SHP77 (cell line): ENCODE measurements at places on chromosomes 2 and 18.

GRCh38 chr2:231680992-231681852 is 27.1 kb upstream of the PTMA start:
- no peak for DNase-seq

DNA sequence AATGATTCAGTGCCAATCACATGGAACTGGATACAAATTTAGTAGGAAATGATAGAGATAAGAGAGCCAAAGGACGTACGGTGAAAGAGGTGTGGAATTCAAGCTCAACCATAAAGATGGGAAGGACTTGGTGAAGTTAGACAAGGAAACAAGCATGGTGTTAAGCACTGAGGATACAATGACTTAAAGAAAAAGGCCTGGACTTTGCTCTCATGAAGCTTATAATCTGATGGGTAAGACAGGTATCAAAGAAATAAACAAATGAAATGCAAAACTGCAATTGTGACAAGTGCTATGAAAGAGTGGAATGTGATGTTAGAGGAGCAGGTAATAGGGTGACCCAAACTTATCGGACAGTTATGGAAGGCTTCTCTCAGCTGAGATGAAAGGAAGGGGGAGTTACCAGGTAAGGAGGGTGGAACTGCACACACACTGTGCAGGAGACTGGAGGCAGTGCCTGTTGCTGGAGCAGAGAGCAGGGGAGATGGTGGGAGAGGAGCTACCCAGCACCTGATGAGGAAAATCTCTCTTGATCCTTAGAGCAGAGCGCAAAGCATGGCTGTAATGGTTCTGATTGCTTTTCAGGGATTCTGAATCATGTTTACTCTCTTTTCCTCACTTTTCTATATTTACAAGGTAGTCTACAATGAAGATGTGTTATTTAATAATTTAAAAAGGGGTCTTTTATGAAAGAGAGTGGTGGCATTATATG is 107.6 kb upstream of the BZW1 start:
- DNase-seq: no peak

DNA sequence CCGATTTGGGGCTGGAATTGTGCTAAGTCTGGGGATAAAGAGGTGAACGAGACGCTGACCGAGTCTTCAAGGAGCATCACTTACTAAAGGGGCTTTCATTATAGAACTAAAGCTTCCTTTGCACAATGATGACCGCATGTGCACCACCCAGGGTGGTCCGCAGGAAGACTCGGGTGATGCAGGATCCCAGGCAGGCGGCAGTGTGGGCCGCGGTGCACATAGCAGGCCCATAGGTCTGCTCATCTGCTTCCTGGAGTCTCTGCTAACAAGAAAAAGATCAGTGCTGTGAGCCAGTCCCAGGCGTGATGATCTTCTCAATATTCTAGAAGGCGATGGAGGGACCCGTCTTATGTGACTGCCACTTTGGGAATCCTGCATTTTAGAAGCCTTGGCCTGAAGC is 122.8 kb downstream of the PXDN start:
- DNase-seq: no peak

DNA sequence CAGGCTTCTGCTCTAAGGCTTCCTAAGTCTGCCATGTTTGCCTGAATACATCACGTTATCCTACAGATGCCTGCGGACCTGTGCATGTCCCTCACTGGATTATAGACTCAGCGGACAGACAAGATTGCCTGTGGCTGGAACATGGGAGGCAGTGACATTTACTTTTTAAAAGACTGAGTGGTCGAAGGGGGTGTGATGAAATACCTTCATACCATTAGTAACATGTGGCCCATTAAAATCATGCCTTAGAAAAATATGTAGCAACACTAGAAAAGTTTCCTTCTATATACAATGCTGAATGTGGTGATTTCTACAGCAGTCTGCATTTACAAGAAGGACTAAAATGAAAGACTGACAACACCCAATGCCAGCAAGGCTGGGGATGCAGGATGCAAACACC is 154.4 kb downstream of the ASB1 start:
- no peak for DNase-seq

DNA sequence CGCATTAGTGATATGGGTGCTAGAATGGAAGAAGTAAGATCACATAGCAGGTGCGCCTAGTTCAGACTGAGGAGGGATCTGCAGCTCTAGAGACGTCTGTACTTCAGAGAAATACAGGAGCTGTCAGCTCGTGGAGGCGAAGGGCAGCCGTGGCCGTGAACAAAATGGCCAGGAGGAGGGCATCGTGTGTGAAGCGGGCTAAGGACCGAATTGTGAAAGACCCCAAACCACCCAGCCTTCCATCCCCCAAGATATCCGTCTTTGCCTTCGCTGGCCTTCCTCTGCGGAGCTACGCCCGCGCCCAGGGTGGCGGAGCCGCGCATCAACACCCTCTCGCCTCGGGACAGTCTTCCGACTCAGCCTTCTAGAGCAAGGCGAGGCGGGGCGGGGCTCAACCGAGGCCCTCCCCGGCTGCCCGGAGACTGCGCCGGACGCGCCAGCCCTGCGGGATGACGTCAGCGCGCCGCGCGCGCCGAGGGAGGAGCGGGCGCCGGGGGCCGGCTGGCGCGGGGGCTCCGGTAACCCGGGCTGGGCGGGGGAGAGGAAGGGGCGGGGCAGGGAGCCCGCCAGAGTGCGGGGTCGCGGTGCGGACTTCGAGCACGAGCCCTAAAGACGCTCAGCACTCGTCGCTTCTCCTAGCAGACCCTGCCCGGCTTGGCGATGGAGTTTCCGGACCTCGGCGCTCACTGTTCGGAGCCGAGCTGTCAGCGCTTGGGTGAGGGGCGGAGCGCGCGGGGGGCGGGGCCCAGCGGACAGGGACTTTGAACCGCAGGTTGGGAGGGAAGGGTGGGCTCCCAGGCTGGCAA is at the start of gene ZFAND2B:
Gene ZFAND2B (plus strand): TSS at position 455 of the 806 bp plus-strand sequence. CDS start 206 bp downstream, at position 661.
- DNase-seq: peak; percentile 92

DNA sequence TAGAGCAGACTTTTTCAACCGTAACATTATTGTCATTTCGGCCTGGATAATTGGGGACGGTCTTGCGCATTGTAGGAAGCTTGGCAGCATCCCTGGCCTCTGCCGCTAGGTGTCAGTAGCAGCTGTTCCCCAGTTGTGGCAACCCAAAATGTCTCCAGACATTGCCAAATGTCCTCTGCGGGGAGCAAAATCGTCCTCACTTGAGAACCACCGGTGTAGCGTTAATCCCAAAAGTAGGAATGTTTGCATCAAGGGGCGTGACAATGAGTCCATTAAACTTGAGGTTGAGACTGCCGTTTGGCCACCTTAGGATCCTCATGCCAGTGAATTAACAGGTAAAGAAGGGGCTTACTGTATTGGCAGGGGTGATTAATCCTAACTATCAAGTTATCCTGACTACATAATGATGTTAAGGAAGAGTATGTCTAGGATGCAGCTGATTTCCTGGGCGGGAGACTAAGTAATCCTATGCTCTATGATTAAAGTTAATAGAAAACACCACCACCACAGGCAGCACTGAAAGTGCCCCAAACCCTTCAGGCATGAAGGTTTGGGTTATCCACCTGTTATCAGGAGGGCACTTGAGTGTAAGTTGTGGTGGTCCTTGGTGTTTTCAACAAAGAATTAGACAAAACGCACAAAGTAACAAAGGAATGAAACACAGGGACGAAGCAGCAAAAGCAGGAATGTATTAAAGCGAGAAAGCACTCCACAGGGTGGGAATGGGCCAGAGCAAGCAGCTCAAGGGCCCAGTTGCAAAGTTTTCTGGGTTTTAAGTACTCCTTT is 4.9 kb upstream of the ZC3H8 start:
- peak; percentile 59 for DNase-seq

GRCh38 chr2:24734741-24735140 is 58.5 kb downstream of the PTRHD1 start:
- no peak for DNase-seq
